ENCODE measurements at places on chromosomes 1 and 21.
A peak's percentile ranks its signal among the peaks of the same experiment; 100 is the strongest.

GRCh38 chr1:51643362-51643761, 26.5 kb downstream of the OSBPL9 start:
- DNase-seq: no peak

- DNase-seq: no peak
Measured at GRCh38 chr1:44484155-44484688, 79.2 kb downstream of the RNF220 start.

DNA sequence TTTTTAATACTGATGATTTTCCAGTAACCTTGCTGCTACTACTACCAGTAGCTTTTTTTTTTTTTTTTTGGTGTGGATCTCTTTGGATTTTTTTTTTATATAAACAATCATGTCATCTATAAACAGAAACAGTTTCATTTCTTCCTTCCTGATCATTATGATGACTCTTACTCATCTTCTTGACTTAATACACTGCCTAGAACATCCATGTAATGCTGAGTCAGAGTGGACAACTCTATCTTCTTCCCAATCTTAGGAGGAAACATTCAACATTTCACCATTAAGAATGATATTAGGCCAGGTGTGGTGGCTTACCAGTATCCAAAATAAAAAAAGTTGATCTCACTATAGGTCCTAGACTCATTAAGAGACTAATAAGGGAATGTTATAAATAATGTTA, 69.1 kb downstream of the RUSC1 start:
- peak; percentile 39 for DNase-seq

DNA sequence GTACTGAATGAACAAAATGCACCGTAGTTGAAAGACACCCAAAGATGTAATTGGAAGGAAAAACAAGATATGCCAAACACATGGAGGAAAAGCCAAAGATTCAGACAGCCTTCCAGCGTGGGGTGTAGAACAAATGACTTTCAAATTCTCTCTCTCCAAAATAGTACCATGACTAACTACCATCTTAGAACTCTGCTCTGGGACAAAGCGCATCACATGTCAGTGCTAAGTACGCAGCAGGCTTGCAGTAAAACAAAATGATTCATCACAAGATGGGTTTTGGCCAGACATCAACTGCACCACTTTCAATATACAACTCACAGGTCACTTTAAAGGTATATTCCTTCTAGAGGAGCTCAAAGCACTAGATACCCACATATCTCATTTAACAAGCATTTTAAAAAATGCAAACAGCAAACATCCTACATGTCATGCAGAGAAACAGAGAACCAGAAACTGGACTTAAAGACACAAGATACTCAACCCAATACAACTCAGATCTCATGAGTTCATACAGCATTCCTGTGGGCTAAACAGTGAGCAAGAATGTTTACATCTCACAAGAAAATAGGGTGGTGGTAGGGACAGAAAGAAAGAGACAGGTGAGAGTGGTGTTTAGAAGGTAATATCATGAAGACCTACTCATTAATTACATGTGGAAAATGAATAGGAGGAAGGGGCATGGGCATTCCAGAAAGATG, 75.7 kb downstream of the BCAR3 start:
- peak; percentile 98 for DNase-seq

GRCh38 chr1:98490099-98490498, 171.4 kb upstream of the SNX7 start:
- no peak for DNase-seq

DNA sequence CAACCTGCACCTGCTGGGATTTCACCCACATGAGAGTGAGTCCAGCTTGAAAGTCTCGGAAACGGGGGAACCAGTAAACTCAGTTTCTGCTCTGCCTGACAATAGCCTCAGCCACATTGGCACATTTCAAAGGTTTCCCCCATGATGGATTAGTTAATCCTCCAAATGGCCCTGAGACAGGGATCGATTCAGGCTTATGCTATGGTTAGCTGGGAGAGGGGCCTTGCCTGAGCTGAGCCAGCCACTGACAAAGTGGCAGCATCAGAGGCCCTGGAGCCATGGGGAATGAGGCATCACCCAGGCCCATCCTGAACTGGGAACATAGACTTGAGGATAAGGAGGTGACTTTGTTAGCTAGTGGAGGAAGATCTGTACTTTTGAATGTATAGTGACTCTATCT, 2.9 kb upstream of the CLSTN1 start:
- DNase-seq: no peak

DNA sequence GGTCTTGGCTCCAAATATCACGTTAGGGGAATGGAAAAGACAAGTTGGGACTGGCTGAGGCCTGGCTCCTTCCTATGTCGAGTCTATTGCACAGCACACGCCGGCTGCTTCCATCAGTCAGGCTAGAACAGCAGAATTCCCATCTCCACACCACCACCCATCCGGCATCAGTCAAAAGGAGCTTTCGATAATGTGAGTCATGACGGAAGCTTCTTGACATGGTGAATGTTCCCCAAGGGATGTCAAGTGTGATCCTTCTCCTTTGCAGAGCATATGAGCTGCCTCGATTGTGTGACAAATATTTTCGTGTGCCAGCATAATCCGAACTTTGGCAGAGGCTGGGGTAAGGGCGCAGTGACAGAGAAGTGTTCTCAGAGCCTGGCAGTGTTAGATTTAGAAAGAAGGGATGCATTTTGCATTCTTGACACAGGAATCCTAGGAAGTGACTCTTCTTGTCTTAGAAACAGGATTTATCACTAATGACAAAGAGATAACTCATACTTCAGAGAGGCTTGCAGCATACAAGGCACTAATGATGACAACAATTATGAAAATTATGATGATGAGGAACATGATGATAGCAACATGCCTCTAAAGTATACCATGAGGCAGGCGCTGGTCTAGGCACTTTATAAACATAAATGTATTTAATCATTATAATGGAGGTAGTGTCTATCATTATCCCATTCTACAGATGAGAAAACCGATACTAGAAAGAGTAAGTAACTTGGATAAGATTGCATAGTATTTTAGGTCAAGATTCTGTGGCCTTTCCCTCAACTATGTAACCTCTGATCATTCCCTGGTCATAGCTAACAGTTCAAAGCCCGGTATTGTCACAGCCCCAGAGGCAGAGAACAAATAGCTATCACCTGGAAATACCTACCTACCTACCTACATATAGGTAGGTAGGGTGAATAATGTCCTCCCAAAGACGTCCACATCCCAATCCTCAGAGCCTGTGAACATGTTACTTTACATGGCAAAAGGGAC, 135.0 kb downstream of the KCNJ6 start:
- no peak for DNase-seq

DNA sequence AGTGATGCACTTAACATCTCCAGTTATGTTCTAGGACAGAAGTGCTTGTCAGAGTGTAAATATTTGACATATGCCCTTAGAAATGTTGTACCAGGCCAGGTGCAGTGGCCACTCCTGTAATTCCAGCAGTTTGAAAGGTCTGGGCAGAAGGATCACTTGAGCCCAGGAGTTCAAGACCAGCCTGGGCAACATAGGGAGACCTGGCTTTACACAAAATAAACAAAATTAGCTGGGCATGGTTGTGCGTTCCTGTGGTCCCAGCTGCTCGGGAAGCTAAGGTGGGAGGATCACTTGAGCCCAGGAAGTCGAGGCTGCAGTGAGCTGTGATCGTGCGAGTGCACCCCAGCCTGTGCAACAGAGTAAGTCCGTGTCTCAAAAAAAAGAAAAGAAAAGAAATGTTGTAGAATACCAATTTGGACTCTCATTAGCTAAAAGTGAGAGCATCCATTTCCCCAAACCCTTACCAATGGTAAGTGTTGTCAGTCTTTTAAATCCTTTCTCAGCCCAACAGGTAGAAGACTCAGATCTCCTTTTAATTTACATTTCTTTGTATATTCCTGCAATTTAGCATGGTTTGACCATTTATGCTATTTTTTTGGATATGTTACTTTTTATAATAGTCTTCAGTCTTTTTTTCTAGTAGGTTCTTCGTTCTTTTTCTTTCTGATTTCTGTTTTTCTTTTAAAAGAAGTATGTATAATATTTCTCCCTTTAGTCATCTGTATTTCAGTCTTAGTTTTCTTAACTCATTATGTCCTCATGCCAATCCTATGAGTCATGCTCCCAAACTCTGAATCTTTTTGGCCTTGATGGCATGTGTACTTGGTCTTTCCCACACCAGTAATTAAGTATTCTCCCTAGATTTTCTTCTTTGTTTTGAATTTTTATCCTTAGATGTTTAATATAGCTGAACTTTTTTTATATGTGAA, 74.4 kb downstream of the CAMTA1 start:
- DNase-seq: peak; percentile 97

DNA sequence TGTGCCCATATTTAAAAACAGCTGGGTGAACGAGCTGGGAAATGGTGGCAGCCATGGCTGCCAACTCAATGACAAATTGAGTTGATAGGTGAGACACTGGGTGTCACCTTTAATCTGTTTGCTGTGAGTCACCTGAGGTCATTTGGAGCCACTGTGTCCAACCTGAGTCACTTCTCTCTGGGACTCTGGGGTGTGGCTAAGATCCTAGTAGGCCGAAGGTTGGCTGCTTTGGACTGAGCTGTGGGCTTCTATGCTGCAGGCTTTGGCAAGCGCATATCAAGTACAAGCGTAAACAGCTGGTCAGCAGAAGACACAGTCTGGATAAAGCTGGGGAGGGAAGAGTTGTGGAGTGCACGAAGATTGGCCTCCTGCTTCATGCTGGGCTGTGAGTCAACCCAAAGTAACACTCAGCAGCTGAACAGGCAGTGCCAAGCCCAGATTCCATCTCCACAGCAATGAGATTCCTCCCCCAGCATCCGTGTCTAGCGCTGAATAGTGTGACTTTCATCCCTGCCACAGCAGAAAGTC, 24.0 kb downstream of the TEX35 start:
- DNase-seq: peak; percentile 98

DNA sequence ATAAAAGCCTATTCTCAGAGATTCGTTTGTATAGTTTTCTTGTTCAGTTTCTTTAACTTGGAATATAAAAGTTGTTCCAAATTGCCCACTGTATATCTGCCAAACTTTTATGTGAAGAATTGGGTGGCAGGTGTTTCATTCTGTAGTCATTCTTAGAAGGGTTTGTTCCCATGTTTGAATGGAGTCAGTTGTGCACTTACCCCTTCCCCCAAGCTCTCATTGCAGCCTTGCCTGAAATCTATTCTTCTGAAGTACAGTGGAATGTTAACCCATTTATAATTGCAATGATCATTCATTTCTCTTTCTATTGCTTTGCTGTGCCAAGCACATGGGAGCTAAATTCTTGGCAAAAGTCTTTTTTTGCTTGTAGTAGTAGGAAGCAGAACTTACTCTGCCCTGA, 375.3 kb upstream of the C1orf87 start:
- DNase-seq: no peak

DNA sequence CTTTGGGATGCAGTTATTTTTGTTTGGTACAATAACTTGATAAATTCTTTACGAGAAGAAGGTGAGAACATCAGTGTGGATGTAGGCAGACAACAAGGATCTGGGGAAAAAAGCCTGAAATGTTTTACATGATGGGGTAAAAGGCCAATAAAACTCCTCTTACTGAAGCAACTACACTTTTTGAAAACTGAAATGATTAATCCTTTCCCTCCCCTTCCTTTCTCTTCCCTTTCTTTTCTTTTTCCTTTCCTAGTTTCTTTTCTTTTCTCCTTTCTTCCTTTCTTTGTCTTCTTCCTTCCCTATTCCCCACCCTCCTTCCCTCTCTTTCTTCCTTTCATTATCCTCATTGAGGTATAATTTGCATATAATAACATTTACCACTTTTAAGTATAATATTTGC, 24.6 kb downstream of the F5 start:
- no peak for DNase-seq

DNA sequence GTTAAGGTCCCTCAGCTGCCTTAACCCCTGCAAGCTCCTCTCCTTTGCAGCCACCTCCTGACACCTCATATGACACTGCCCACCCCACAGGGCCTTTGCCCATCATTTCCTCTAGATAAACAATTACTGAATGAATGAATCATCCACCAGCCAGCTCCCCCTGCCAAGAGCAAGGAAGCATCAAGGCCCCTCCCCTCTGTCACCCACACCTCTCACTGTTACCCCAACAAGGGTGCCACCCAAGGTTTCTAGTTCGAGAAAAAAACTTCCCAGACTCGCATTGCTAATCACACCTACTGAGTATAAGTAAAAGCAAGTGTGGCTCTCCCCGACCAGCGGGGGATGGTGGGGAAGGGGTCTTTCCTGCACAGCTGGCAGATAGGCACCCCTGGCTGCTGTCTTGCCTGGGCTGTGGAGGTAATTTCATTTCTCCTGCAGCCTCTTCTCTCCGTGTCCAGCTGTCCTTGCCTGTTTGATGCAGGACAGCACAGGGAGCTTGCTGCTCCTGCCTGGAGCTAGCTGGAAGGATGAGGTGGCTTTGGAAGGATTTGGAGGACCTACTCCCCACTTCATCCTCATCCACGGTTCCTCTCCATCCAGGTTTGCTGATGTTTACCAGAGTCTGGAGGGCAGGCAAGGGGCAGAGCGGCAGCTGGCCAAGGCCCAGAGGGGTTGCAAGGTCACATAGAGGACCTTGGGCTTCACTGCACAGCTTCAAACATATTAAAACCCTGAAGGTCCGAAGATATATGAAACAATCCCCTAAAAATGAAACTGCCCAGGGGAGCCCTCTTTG, 33.1 kb upstream of the LBR start:
- DNase-seq: peak; percentile 35

- peak; percentile 39 for DNase-seq
Measured at GRCh38 chr21:26199456-26199855, 28.9 kb upstream of the APP start.

- peak; percentile 63 for DNase-seq
Measured at GRCh38 chr1:192133350-192133926, 24.8 kb upstream of the RGS18 start.

DNA sequence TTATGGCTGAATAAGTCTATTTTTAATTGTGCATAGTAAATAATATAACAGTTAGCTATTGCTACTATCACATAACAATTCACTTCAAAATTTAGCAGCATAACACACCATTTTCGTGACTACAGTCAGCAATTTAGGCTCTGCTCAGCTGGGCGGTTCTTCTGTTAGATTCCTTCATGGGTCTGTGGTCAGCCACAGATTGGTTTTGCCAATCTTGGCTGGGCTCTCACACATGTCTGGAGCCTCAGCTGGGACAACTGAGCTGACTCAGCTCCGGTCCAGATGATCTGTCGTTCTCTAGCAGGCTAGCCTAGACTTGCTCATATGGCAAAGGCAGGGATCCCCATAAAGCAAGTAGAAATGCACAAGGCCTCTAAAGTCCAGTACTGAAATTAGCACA, 15.1 kb upstream of the CDC42BPA start:
- DNase-seq: peak; percentile 28

Measured in fibroblast of lung (primary cell).